ENCODE measurements at places on chromosomes 4 and X.

GRCh38 chrX:152925835-152926234, 28.0 kb downstream of the ZNF185 start:
- no peak for DNase-seq

GRCh38 chr4:55730280-55730931, 89.2 kb upstream of the EXOC1L start:
- DNase-seq: no peak

- DNase-seq: no peak
Measured at GRCh38 chrX:140572724-140573123, 67.9 kb upstream of the SOX3 start.

DNA sequence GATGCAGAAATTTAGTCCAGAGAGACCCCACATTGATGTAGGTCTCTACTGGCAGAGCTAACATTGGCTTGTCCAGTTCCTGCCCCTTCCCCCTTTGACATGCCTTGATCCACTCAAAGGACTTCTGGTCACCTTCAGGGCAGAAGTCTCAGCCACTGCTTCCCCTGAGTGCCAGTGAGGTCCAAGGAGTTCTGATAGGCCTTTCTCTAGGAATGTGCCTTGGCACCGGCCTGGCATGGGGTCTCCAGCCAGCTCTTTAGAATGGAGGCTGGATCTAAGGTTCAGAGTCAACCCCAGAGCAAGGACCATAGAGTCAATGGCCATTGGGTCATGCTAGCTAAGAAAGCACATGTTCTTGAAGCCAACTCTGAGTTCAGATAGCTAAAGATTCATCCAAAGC, 88.6 kb upstream of the PJA1 start:
- DNase-seq: no peak

All from T-cell (primary cell).